D341Med (cell line): ENCODE measurements at places on chromosomes 1 and 21.

- peak; percentile 53 for DNase-seq
These were observed 67.8 kb upstream of the BCL10 start for GRCh38 chr1:85344256-85344694.

DNA sequence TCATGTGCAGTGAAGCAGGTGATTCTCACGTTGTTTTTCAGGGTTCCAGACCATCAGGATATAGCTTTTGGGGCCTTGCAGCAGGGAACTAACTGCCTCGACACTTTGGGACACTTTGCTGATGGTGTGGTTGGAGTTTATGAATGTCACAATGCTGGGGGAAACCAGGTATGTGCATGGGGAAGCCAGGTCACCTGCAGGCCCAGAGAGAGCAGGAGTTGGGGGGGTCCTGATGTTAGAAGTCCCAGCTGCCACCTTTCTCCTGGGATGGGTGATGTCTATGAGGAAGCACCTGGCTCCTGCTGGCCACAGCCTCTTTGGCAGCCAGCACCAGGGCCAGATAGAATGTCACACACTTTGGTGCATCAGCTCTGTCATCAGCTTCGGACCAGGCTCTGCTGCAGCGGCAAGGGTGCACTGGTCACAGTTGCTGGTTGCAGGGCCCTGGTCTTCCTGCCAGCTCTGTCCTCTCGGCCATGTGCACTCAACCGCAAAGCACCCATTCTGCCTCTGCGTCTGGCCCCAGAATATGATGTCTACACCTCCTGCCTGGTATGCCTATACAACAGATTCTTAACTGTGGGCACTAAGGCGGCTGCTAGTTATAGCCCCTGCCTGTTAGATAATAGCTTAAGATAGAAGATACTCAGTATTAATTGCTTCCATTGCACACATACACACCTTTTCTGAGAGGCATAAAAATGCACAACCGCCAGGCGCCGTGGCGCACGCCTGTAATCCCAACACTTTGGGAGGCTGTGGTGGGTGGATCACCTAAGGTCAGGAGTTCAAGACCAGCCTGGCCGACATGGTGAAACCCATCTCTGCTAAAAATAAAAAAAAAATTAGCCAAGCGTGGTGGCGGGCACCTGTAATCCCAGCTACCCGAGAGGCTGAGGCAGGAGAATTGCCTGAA, 160.7 kb downstream of the PGBD5 start:
- DNase-seq, result no peak

DNA sequence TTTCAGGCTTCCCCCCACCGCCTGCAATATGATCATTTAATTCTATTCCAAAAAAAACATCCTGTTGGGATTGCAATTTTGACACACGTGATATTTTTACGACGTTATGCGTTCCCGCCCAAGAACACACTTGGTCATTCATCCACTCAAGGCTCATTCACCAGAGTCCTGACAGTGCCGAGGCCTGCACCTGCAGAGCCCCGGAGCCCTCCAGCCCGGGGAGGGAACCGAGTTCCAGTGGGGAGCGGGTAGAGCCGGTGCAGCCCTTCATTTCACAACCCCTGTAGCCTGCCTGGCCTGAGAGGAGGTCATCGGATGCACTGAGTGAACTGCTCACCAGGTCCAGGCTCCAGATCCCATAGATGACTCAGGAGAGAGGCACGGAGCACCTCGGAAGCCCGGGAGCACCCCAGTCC, 156.0 kb upstream of the BACE2 start:
- DNase-seq, result no peak

DNA sequence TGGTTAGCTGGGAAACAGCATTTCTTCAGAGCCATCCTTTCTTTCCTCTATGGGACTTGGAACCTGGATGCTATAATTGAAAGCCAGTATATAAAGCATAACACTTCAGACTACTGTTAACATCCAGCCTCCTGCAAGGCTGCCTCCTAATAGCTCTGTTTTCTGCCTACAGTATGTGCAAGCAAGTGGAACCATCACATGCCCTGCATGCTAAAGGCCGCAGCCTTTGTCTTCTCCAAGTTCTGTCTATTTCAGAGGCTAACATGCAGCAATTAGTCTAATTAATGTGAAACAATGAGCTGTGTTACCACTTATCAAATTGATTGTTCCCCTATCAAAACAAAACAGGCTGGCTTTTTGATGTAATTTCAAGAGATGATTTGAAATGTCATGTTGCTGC, 82.7 kb upstream of the ESRRG start:
- DNase-seq, result no peak

GRCh38 chr1:118486199-118486598, 301.2 kb upstream of the SPAG17 start:
- DNase-seq, result no peak

DNA sequence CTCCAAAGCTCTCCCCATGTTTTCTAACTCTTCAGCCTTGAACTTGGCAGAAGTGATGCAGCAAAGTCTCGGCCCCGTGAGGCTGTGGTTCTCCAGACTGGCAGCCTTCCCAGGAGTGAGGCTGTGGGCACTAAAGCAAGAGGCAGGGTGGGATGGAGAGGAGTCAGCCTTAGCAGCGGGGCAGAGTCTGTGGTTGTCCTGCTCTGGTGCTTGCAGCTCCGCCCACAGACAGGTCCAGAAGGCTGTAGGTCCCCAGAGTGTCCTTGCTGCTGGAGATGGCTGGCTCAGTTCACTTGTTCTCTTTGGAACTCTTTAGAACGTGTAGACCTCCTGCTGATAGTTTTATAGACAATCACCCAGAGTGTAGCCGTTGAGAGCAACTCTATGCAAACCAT, 142.6 kb downstream of the AJAP1 start:
- no peak for DNase-seq

GRCh38 chr1:154527192-154527591, 25.0 kb upstream of the SHE start:
- no peak for DNase-seq

GRCh38 chr1:77227381-77227780, 8.2 kb upstream of the PIGK start:
- no peak for DNase-seq

DNA sequence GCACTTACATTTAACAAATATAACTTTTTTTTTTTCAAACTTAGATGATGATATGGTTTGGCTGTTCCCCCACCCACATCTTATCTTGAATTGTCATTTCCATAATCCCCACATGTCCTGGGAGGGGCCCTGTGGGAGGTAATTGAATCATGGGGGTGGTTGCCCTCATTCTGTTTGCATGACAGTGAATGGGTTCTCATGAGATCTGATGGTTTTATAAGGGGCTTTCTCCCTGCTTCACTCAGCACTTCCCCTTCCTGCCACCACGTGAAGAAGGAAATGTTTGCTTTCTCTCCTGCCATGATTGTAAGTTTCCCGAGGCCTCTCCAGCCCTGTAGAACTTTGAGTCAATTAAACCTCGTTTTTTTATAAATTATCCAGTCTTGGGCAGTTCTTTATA, 432.6 kb downstream of the AMY1C start:
- no peak for DNase-seq

GRCh38 chr1:230381049-230381467, 45.1 kb downstream of the PGBD5 start:
- peak; percentile 80 for DNase-seq

DNA sequence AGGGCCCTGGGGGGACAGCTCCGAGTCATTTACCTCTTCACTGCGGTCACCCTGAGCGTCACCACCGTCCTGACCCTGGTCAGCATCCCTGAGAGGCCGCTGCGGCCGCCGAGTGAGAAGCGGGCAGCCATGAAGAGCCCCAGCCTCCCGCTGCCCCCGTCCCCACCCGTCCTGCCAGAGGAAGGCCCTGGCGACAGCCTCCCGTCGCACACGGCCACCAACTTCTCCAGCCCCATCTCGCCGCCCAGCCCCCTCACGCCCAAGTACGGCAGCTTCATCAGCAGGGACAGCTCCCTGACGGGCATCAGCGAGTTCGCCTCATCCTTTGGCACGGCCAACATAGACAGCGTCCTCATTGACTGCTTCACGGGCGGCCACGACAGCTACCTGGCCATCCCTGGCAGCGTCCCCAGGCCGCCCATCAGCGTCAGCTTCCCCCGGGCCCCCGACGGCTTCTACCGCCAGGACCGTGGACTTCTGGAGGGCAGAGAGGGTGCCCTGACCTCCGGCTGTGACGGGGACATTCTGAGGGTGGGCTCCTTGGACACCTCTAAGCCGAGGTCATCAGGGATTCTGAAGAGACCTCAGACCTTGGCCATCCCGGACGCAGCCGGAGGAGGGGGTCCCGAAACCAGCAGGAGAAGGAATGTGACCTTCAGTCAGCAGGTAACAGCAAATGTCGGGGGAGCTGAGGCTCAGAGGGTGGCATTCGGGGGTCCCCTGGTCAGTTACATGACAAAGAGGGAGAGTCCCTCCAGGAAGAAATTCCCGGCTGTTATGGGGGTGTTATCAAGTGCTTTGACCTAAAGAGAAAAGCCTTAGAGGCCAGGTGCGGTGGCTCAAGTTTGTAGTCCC, 12.6 kb downstream of the SLC45A1 start:
- DNase-seq, result no peak

DNA sequence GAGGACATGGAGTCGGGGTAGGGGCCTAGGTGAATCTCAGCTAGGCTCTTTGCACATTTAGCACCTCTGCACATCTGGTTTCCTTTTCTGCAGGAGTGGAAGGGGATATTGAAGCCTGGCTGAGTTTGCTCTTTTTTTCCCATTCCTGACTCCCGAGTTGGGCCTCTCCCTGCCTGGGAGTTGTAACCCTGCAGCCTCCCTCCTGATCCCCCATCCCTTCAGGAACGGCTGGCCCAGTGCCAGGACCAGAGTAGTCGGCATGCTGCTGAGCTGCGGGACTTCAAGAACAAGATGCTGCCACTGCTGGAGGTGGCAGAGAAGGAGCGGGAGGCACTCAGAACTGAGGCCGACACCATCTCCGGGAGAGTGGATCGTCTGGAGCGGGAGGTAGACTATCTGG, 836 bp downstream of the OLFML3 start:
- no peak for DNase-seq

GRCh38 chr1:161420763-161421455, 53.2 kb upstream of the CFAP126 start:
- DNase-seq, result no peak

DNA sequence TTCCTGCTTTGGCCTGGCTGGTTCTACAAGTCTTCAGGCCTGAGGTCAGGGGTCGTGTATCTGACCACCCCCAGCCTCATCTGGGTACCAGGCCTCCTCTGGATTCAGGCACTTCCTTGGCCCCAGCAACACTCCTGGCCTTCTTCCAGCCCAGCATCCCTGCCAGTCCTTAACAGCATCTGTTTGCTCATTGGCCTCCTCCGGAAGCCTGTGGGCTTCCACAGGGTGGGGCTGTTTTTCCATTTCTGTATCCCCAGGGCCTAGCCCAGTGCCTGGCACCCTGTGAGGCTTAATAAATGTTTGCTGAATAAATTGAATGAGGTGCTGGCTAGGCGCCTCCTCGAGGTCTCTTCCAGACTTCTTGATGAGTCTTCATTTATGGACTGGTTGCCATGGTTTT, 21.5 kb upstream of the GPR37L1 start:
- DNase-seq, result peak; percentile 34

DNA sequence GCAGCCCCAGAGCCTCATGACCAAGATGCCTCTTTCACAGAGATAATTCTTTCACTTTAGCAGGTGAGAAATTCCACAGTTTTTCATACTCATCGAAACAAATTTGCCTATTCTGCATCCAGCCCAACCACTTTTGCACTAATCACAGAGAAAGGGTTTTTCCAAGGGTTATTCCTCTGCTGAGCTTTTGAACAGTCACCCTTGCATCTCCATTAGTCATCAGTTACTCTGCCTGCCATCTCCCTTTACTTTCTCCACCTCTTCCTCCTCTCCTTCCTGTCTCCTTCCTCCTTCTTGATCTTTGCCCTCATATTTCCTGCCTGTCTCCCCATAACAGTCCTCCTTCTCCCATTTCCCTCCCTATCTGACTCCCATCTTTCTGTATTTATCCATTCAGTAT, 43.9 kb downstream of the FH start:
- DNase-seq, result no peak

DNA sequence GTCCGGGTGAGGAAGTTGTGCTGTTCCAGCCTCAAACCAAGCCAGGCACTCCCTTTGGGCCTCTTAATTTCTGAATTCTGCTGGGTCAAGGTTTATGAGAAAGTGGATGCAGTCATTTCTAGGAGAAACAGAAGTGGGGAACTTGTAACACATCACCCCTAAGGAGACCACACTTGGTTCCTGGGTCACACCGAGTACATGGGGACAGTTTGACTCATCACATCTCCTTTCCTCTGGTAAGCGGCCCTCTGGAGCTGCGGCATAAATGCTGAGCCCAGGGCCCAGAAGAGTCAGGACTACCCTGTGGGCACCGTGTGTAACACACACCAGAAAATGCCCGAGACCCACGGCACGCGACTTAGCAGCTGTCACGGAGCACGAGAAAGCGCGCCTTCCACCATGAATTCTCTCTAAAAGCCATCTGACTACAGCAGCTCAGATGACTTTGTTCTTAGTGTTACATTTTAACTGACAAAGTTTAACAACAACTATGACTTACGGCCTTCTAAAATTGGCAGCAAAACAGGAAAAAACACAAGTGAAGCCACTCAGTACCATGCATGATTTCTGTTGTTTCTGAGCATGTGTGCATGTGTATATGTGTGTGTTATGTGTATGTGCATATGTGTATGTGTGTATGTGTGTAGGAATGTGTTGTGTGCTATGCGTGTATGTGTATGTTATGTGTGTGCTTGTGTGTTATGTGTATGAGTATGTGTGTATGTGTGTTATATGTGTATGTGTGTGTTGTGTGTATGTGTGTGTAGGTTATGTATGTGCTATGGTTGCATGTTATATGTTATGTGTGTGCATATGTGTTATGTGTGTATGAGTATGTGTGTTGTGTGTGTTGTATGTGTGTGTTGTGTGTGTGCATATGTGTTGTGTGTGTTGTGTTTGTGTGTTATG, 50.8 kb downstream of the TOMM20 start:
- no peak for DNase-seq

DNA sequence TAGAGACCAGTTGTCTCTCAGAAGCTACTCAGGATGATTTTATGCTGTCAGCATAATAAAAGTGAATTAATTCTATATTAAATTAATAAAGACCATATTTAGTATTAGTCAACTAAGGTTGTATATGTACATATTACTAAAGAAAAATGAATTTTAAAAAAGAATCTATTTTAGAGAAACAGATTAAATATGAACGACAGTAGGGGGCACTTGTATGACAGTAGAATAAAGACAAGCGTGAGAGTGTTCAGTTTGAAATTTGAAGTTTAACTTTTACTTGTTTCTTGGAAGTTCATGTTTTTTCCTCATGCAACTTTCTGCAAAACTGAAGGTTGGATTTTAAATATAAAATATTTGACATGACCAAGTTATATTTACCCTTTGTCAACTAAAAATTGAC, 67.9 kb upstream of the MACF1 start:
- DNase-seq, result no peak

GRCh38 chr21:15809065-15809464, 79.3 kb downstream of the USP25 start:
- DNase-seq, result peak; percentile 9

DNA sequence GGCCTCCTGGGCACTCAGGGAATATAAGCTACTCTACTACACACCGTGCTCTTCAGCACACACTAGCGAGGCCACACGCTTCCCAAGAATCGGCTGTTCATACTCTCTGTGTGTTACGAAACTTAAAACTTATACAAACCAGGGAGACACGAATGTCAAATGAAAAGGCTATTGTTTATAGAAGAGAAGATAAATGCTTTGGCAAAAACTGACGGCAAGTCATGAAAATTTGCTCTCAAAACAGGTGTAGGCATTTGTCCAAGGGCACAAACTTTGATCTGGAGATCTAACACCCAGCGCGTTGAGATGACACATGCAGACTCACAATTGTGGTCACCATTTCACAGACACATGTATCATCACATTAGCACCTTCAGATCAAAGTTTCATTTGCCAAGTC, 46.1 kb downstream of the USP48 start:
- DNase-seq, result no peak
